ENCODE measurements at places on chromosomes 1 and 21.

DNA sequence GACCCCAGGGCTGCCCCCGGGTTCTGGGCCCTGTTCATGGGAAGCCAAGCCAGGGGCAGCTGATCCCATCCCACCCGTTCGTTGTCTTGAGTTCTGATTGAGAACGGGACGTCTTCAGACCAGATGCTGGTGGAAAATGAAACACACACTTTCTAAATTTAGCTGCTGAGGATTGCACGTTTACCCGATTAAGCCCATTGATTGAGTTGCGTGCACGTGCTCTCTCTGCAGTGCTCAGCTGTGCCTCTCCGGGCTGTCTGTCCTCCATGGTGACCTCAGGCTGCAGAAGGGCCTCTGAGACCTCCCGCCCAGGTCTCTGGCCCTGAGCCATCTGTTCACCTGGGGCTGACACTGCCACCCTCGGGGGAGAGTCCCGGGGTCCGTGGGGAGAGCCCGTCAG, 27.0 kb upstream of the PEX10 start:
- DNase-seq, result no peak

GRCh38 chr1:23838401-23838866, 13.2 kb upstream of the HMGCL start:
- DNase-seq, result no peak

- no peak for DNase-seq
Observed at GRCh38 chr1:60973668-60974067, 108.7 kb upstream of the NFIA start.

- DNase-seq, result no peak
Observed at GRCh38 chr21:42614811-42615351, 38.5 kb upstream of the PDE9A start.

- no peak for DNase-seq
Observed at GRCh38 chr1:100912019-100912418, 16.1 kb downstream of the SLC30A7 start.

GRCh38 chr1:207888652-207889051, 22.3 kb downstream of the CD34 start:
- no peak for DNase-seq

- no peak for DNase-seq
Observed at GRCh38 chr1:28928314-28928941, 14.1 kb downstream of the EPB41 start.

GRCh38 chr1:222266223-222267196, 281.4 kb downstream of the HHIPL2 start:
- no peak for DNase-seq

- DNase-seq, result no peak
Observed at GRCh38 chr1:219153723-219154122, 20.0 kb upstream of the LYPLAL1 start.
